ENCODE measurements at places on chromosomes 2 and 18.

DNA sequence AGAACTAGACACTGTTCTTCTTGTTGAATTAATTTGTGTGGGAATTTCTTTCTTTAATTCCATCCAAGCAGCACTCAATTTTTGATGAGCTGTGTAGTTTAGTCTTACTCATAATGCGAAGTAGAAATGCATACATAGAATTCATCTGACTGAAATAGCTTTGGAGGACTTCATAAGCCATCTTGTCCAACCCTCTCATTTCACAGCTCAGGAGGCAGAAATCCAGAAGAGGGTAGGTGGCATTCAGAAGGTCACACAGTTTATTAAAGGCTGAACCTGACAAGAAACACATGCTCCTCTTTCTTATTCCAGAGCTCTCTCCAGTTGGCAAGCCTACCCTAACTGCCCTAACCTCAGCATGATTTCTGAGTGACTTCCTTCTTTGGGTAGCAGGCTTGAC, 169.2 kb upstream of the NOSTRIN start:
- DNase-seq, result no peak

GRCh38 chr2:128722489-128722888, 403.8 kb upstream of the HS6ST1 start:
- no peak for DNase-seq

DNA sequence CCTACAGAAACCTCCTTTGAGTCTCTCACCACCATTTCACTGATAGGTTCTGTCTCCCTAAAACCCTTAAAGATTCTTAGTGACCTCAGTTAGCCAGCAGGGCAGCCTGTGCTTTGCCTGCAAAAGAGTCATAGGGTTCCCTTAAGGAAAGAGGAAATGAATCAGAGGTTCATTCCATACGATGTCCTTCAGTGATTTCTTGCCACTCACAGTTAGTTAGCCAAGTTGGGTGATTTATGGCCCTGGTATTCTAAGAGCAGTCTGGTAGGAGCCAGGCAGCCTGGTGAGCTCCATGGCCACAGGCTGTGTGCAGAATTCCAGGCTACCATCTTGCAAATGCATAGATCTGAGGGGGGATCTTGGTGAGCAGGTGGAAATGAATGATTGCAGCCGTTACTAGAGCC, 18.7 kb upstream of the CCBE1 start:
- DNase-seq, result no peak

GRCh38 chr2:46297546-46298271, 502 bp downstream of the EPAS1 start:
- DNase-seq, result no peak

GRCh38 chr18:22439447-22439846, 21.7 kb upstream of the CTAGE1 start:
- DNase-seq, result no peak

GRCh38 chr2:160510617-160511016, 17.0 kb upstream of the RBMS1 start:
- no peak for DNase-seq

DNA sequence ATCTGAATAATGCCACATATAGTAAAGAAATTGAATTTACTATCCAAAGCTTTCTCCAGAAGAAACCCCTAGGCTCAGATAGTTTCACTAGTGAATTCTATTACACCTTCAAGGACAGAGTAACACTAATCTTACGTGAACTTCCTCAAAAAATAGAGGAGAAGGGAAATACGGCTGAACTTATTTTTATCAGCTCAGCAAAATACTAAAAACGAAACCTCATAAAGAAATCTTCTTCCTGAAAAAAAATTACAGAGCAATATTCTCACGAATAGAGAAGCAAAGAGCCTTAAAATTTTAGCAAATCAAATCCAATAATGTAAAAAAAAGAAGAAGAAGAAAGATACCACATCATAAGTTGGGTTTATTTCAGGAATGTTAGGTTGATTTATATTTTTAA, 14.7 kb downstream of the CAPN13 start:
- DNase-seq, result no peak

DNA sequence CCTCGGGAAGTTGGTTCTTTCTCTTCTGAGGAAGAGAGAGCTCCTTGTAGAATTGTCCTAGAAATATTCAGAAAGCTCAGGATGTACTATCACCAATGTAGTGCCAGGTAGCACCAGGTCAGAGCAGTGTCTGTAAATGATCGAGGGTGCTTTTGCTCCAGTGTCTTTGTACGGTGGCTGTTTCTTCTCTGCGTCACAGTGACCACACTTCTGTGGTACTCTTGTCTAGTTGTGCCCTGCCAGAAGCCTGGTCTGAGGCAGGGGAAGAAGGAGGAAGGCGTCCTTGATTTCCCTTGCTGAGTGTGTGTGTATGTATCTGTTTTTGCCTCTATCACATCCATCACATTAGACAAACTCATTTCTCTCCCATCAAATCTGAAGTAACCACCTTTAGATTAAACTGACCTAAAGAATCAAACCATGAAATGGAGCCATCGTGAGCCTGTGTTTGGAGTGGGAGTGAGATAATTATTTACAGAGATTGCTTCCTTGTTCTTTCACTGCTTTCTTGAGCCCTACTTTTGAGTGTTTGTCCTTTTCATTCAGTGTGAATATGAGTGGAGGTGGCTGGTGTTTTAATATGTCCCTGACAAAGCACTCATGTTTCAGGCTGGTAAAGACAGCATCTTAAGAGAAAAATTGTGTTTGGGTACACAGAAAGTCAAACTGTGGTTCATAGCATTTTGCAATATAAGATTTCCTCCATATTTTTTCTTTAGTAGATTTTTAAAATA, 97.2 kb downstream of the ACOXL start:
- DNase-seq, result no peak

DNA sequence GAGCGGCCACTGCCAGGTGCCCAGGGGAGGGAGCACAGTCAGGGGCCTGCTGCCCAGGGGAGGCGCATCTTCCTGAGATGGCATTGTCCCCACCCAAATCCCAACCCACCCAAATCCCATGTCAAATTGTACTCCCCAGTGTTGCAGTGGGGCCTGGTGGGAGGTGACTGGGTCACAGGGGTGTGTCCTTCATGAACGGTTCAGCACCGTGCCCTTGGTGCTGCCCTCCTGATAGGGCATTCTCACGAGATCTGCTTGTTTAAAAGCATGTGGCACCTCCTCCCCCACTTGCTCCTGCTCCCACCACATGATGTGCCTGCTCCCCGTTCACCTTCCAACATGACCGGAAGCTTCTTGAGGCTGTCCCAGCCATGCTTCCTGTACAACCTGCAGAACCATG, 27.6 kb downstream of the ANKMY1 start:
- DNase-seq, result no peak

- no peak for DNase-seq
Measured at GRCh38 chr18:22983175-22983574, 50.0 kb downstream of the RBBP8 start.

DNA sequence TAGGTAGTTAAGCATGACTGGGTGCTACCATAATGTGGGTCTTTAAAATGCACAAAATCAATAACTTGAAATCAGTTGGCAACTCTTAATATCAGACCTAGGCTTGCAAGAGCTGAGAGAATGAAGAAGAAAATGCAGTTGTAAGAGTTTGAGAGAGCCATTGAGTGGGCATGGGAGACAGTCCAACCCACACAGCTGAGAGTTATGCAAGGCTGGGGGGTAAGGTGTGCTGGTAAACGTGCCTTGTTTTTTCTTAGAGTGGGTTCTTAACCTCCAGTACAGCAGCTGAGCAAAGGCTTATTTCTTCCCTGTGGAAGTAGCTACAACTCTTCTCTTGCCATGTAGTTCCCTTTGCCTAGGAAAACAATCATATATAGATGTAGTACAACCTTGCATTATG, 20.2 kb upstream of the CCDC178 start:
- no peak for DNase-seq

DNA sequence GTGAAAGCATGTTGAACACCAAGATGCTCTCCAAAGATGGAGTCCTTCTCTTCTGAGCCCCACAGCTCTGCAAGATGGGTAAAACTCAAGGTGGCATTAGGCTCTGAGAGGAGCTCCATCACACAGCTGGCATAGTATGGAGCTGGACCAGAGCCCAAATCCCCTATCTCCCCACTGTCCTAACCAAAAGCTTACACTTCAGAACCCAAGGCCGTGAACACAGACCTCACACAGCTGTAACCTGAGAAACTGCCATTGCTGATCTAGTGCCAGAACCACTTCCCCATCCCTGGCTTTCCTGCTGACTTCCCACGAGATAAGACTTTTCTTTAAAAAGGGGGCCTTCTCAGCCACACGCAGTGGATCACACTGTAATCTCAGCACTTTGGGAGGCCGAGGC, 25.0 kb downstream of the TTC32 start:
- no peak for DNase-seq

DNA sequence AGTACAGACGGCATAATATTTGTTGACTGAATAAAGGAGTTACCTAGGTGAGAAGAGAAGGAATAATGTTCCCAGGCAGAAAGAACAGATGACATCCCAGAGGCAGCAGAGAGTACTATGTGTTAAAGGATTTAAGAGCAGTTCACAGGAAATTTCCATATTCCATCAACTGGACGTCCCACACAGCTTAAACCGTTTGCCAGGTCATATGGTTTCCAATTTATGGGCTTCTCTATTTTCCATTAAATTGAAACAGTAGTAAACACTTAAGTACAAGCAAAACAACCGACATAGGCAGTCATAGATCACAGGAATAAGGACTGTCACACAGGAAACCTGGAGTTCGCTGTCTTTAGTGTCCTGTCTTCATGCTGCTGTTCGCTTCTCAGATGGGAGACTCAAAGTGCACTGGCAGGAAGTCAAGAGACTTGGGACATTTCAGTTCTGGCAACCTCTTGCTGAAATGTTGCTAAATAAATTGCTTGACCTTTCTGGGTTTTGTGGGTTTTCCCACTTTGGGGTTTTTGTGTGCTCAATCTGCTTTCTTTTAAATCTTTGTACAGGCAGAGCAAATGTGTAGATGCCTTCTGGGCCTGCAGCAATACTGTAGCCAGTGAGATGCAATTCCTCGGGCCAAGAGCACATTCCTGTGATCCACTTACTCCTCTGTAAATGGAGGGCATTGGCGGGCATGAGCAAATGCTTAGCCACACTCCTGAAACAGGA, 5.8 kb upstream of the PIEZO2 start:
- no peak for DNase-seq

DNA sequence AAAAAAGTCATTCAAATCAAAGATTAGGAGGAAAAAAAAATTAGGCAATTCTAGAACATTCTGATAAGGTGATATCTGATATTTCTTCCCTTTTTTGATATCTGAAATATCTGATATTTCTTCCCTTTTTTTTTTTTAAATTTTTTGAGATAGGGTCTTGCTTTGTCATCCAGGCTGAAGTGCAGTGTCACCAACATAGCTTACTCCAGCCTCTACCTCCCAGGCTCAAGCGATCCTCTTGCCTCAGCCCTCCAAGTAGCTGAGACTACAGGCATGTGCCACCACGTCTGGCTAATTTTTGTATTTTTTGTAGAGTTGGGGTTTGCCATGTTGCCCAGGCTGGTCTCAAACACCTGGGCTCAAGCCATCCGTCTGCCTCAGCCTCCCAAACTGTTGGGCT, 33.9 kb downstream of the MEX3C start:
- no peak for DNase-seq

GRCh38 chr2:191675807-191676721, 1.9 kb upstream of the NABP1 start:
- no peak for DNase-seq

DNA sequence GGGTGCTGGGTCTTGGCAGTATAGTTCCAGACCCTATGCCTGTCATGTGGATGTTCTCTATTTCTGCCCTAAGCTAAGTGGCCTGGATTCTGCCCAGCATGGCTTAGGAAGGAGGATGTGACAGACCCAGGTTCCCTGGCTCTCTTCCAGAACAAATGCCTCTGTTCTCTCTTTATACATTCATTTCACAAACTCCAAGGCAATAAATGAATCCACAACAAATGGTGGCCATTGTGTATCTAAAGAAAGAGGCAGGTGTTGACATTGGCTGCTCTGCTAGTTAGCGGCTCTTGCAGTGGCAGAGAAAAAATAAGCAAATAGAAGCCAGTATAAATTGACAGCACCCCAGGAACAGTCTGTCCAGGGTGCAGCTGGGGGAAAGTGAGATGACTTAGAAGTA, 298.6 kb downstream of the SUCLG1 start:
- DNase-seq, result no peak

GRCh38 chr2:106011380-106011779, 182.7 kb downstream of the UXS1 start:
- DNase-seq, result no peak

DNA sequence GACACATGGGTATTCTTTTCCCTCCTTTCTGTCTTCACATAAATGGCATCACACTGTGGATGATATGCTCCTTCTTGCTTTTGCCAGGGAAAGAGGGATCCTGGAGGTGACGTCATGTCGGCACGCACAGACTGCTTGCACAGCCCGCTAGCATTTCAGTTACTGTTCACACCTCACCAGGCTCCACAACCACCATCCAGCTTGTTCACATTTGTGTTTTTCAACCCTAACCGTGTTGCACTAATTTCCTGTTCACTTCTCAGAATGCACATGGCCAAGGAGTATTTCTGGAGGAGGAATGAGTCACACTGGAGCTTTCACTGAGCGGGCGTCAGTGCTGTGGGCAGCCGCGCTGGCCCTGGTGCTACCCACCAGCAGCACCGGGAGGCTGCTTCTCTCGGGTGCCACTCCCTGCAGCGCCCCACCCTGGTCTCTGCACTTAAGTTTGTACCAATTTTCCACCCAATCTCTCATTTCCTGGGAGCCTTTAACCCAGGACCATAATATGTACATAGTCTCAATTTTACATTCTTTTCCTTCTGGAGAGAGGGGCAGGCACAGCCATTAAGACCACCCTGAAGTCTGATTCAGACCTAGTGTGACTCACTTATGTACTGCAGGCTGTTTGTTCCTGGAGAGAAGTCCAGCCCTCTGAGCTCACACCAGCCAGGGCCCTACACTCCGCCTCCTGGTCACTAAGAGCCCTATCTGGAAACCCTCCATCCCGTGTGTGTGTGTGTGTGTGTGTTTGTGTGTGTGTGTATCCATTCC, 65.1 kb downstream of the MBP start:
- peak; percentile 49 for DNase-seq

GRCh38 chr2:66929632-66930338, 467.3 kb upstream of the ETAA1 start:
- peak; percentile 28 for DNase-seq

GRCh38 chr2:168457190-168457895, 1.3 kb downstream of the CERS6 start:
- no peak for DNase-seq

DNA sequence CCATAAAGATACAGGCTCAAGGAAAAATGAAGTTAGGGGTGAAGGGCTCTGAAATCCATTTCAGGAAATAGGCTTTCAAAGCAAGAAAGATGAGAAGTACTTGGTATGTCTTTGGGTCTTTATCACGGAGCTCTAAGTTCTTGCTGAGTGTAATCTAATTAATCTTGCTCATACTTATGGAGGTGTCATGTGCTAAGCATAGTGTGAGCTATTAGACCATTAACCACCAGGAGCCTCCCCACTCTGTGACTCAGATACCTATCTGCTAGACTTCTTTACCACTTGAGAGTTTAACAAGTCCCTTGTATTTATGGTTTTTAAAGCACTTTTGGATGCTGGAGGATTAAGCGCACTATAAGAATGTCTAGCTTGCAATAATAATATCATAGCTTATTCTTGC, 678.7 kb downstream of the EPHA4 start:
- no peak for DNase-seq

GRCh38 chr2:63424329-63425078, 163.8 kb downstream of the WDPCP start:
- DNase-seq, result no peak

GRCh38 chr2:234091432-234091879, 41.0 kb downstream of the SPP2 start:
- no peak for DNase-seq
